Mucosa of gallbladder (tissue), 1 donor: ENCODE measurements at places on chromosomes 7 and 10. TPM values are rescaled to one million over a fixed set of nuclear protein-coding genes. Genes with fewer than 3 reads are reported as not detected.
A peak's percentile ranks its signal among the peaks of the same experiment; 100 is the strongest.

DNA sequence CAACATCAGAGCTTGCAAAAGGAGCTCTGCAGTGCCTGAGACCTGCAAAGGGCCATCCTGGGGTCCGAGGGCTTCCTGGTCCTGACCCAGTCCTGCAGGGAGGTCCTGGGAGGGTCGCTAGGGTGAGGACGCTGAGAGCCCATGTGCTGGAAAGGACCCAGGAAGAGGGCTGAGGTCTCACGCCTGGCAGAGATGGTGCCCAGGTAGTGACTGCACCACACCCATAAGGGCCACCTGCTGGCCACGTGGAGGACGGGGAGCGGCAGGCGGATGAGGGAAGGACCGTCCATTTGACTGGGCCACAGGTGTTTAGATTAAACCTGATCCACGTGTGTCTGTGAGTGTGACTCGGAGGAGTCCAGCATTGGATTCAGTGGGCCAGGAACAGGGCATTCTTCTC lies 392.8 kb downstream of the DNAJB6 start:
- DNase-seq: no peak

The GET4 gene
- total RNA-seq: 37.5 TPM

GRCh38 chr10:97648562-97649404 lies 8.3 kb downstream of the PI4K2A start:
- DNase-seq: peak; percentile 47

The SUV39H2 gene
- total RNA-seq: 5.9 TPM

GRCh38 chr7:22194658-22195273 lies 162.2 kb downstream of the RAPGEF5 start:
- DNase-seq: no peak

The FIS1 gene
- total RNA-seq: 190 TPM

The FAM25C gene
- total RNA-seq: not detected

DNA sequence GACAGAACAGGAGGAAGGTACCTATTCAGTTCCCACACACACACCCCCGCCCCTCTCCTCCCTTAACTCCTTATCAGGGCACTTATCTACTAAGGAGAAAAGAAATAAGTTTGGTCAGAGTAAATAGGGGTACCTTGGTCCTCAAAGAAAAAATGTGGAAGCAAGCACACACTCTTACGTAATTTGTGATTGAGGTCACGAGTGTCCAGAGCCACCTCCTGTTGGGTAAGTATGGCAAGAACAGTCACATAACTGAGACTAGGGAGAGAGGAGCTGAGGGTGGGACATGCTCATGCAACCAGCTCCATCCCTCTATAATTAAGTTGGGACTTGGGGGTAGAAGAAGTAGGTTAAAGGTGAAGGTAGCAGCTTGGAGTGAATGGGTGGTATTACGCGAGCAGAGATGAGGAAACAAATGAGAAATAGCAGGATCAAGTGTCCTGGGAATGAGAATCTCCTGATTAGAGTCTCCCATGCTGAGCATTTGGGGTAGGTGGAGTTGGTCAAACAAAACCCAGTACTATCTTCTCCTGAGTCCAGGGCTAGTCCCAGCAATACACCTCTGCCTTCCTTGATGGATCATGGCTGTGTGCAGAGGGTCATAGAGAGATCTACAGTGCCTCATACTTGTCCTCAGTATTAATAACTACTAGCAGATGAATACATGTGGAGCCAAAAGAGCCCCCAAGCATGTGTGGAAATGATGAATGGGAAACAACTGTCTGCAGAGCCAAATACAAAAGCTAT lies 77.1 kb downstream of the GSAP start:
- no peak for DNase-seq
